ENCODE measurements at places on chromosomes 12 and 14.

GRCh38 chr14:34554540-34555250 is 15.2 kb upstream of the EAPP start:
- no peak for DNase-seq

GRCh38 chr14:87158283-87158682 is 834.7 kb downstream of the GALC start:
- DNase-seq = no peak

DNA sequence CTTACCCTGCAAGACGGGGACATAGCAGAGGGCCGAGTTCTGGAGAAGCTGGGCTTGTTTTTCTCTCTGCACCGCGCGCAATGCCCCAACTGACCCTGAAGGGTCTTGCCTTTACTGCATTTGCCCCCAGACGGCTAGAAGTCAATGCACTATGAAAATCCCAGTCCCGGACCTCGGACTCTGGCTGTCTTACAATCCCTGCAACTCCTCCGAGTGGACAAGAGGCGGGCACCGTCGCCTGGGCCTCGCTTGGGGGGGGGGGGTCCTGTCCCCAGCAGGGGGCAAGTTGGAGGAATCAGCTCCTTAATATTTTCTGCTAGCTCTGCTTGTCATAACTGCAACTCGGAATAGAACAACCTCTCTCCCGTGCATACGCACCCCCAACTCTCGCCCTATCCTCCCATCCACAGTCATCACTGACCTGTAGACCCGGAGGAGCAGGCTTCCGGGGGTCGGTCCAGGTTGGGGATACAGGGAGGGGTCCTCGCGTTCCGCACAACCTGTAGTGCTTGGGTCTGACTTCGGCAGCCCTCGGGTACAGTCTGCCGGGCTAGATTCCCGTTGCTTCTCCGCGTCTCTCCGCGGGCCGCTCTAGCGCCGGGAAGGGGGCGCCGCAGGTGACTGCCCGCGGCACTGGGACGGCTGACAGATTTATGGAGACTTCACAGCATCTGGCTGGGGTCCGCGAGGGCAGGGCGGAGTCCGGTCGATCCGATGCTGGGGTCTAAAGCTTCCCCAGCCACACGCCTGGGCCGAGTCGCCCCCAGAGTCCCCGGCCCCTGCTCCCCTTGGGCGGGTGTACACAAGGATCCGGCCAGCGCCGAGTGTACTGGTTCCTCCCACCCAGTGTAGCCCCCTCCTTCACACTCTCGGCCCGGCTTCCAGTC is 3.3 kb upstream of the PAX9 start:
- no peak for DNase-seq

- DNase-seq = no peak
Observed at GRCh38 chr12:12439636-12440035, 82.8 kb downstream of the BORCS5 start.

- peak; percentile 29 for DNase-seq
Observed at GRCh38 chr14:74501135-74501614, 7.6 kb downstream of the ISCA2 start.

DNA sequence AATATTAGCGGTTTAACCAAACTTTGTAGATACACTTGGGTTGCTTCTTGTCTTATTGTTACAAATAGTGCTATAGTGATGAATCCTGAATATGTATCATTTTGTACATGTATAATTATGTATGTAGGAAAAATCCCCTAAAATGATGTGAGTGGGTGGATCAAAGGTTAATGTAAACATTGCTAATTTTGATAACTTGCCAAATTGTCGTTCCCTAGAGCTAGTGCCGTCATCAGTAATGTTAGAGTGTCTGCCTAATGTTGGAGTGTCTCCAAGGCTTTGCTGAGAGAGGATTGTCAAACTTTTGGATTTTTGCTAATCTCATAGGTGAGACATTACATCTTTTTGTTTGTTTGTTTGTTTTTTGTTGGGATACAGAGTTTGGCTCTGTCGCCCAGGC is 44.4 kb downstream of the AEBP2 start:
- DNase-seq = no peak

GRCh38 chr12:117797202-117797601 is 171.6 kb downstream of the KSR2 start:
- no peak for DNase-seq

GRCh38 chr12:75844985-75845384 is 186.6 kb downstream of the PHLDA1 start:
- DNase-seq = no peak

- no peak for DNase-seq
Observed at GRCh38 chr12:40238266-40238902, 13.6 kb downstream of the LRRK2 start.

- DNase-seq = no peak
Observed at GRCh38 chr12:24381790-24382189, 432.3 kb upstream of the SOX5 start.

DNA sequence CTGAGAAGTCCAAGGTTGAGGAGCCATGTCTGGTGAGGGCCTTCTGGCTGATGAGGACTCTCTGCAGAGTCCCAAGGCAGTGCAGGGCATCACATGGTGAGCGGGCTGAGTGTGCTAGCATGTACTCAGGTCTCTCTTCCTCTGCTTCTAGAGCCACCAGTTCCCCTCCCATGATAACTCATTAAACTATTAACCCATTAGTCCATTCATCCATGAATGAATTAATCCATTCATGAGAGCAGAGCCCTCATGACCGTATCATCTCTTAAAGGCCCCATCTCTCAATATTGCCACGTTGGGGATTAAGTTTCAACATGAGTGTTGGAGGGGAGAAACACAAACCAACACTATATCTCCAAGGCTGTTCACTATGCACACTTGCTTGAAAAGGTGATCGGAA is 83.7 kb downstream of the TMEM30B start:
- DNase-seq = no peak

DNA sequence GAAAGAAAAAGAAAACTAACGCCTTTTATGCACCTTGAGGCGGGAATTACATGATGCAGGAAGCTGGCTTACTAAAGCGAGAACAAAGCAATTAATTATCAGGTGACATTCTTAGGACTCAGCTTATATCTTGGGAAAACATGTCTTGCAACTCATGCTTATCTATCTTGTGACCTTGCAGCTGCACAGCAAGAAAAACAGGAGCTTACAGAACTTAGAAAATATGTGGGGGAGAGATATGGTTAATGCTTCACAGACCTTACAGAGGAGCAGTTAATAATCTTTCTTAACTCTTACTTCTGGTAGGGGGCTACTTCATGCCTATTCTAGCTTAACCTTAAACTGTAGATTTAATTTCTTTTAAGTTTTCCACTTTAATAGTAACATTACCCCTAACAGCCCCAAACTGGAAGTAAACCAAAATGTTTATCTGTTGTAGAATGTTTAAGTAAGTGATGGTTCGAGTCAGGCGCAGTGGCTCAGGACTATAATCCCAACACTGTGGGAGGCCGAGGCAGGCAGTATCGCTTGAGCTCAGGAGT is 13.2 kb upstream of the OR11G2 start:
- no peak for DNase-seq

GRCh38 chr12:50185301-50185895 is 18.2 kb upstream of the CERS5 start:
- DNase-seq = no peak

- DNase-seq = no peak
Observed at GRCh38 chr12:53953831-53954693, 641 bp upstream of the HOXC12 start.

GRCh38 chr14:101408077-101408831 is 153.0 kb upstream of the DIO3 start:
- no peak for DNase-seq

GRCh38 chr12:129372876-129373275 is 519.6 kb downstream of the GLT1D1 start:
- no peak for DNase-seq

GRCh38 chr14:24145690-24146452 is 539 bp downstream of the PSME2 start:
- no peak for DNase-seq

GRCh38 chr12:54024127-54024526 is 4.1 kb upstream of the HOXC6 start:
- no peak for DNase-seq

GRCh38 chr12:49953151-49953550 is 2.6 kb downstream of the AQP2 start:
- no peak for DNase-seq

DNA sequence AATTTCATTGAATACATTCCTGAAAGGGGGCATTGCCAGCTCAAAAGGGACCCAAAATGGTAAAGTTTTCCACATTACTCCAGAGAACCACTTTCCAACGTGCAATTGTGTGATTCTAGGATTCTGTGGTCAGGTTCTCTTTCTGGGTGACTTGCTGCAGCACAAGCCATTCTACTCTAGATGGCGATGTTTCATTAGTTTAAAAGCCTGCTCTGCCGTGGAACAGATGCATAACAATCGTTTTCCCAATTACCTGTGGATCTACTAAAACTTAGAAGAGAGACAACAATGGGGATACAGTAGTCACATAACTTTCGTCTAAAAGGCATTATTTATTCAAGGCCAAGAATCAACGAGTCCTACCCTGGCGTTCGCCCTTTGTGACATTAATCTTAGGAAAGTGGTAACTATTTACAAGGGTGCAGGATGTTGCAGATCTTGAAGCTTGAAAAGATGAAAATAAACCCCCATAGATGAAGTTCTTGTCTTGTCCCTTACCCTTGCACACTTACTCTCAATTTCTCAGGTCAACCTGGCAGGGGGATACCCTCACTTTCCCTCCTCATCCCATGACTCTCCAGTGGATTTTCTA is 400.9 kb downstream of the SNAPC1 start:
- DNase-seq = peak; percentile 45

DNA sequence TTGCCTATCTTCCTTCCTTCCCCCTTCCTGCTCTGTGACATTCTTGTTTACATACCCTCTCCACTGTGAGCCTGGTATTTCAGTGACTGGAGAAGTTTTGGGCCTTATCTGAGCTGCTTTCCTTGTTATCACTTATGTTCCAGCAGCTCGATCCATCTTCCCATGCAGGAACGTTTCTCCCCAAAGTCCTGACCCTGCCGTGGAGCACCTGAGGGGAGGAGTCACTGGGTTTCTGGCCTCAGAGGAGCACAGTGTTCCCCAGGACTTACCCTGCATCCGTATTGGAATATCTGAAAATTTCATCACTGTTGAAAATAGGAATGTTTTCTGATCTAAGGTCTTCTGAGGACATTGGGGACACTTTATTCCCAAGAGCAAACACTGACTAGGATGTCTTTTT is 141.8 kb downstream of the CACNA1C start:
- DNase-seq = no peak

DNA sequence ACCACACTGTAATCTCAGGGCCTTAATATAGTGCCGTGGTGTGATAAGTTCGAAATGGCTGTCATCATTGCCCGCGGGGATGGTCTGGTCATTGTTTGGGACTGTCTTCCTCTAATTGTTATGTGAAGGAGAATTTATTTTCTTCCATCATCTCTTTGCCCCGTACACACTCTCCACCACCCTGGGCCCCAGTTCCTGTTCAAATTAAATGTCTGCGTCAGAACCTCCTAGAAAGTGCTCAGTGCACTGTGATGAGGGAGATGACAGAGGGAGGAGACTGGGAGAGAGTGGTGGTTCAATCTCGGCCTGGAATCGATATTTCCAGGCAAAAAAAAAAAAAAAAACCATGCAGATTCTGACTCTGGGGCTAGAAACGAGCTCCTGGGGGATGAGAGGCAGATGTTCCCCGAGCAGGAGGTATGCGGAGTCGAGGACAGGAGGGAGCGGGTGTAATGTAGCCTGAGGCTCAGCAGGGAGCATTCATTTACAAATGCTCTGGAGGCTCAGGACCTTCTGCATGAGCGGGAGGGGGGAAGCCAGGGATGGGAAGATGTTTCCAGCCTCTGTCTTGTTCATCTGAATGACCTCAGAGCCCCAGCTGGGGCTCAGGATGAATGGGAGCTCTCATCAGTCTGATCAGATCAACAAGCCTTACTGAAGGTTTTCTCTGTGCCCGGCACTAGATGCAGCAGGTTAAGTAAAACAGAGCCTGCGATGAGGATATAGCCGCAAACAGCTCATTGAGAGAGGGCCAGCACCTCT is 219.5 kb downstream of the TBX5 start:
- DNase-seq = peak; percentile 9

- DNase-seq = no peak
Observed at GRCh38 chr14:45095143-45095542, 11.2 kb downstream of the PRPF39 start.

GRCh38 chr12:75790219-75790618 is 241.4 kb downstream of the PHLDA1 start:
- DNase-seq = no peak

GRCh38 chr12:132651444-132652100 is 33.0 kb downstream of the P2RX2 start:
- DNase-seq = no peak

DNA sequence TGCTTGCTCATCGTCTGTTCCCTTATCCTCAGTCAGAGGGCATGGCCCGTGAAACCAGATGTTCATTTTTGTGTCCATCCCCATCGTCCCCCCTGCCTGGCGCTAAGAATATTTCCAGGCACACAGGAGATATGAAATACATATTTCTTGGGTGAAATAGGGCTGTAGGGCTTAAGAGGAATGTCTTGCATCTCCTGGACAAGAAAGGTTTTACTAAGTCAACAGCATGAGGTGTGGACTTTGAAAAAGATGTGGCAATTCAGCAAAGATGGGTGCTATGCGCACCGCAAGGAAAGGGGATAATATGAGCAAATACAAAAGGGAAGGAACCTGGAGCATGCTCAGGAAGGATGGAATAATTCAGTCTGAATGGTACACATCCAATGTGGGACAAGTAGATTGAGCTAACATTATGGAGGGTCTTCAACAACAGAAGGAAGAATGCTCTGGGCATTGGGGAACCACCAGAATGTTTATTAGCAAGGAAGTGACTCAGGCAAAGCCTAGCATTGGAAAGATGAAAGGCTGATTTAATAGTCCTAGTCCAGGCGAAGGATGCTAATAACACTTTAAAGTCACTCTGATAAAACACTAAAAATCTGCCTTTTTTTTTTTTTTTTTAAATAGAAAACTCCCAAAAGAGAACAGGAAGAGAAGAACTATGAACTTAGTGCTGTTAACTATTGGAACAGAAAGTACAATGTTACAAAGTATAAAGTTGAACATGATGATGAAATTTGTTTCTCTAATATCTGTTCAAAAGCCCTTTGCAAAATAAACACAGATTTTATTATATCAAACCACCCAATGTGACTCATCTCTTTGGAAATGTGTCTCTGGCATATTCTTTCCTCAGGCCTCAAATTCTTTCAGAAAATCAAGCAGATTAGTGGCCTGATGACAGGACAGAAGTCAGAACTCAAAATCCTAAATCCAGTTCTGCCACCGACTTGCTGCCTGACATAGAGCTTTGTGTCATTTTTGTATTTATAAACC is 449.5 kb downstream of the BCAT1 start:
- no peak for DNase-seq

Data from frontal cortex (tissue), 4 donors.